ENCODE measurements at places on chromosomes 12 and 14.

- no peak for DNase-seq
Measured at GRCh38 chr12:53868511-53868986, 70.1 kb upstream of the HOXC13 start.

GRCh38 chr12:25616286-25616685 is 63.2 kb upstream of the LMNTD1 start:
- no peak for DNase-seq

DNA sequence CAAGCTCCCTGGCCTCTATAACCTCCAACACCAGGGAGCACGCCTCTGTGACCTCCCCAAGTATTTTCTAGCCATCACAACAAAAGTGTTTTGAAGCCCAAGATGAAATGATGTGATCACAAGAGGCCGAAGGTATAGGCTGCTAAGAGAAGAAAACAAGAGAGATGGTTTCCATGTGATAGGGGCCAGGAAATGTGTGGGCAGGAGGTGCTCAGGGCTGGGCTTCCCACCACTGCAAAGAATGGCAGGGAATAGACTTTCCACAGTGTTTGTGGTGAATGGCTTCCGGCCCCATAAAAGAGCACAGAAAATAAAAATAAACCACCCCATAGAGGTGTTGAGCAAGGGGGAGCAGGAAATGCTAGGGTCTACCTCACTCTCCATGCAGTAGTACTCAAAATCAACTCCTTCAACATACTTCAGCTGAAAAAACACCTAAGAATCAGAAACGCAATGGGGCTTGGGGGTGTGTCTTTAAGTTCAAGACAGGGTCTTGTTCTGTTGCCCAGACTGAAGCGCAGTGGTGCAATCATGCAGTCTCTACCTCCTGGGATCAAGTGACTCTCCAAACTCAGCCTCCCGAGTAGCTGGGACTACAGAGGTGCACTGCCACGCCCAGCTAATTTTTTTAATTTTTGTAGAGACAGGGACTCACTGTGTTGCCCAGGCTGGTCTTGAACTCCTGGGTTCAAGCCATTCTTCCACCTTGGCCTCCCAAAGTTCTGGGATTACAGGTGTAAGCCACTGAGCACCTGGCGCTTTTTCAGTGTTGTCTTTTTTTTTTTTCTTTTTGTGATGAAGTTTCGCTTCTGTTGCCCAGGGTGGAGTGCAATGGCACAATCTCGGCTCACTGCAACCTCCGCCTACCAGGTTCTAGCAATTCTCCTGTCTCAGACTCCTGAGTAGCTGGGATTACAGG is 27.1 kb downstream of the DAD1 start:
- peak; percentile 93 for DNase-seq

DNA sequence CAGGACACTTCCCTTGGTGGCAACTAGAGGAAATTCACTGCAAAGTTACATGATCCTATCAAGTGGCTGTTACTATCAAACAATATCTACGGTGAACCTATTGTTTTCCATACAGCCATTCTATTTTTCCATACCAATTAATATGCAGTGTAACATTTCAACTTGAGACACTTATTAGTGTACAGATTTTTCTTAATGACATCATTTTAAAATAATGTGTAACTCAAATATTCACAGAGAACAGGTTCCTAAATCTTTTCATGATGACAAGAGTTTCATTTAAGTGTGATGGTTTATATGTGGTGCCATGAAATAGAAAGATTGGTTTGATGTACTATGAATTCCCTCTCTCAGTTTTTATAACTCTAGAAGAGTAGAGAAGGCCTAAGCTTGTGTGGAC is 291.2 kb upstream of the SOX5 start:
- DNase-seq: no peak

- no peak for DNase-seq
Measured at GRCh38 chr14:100622708-100623485, 35.7 kb upstream of the BEGAIN start.

- DNase-seq: no peak
Measured at GRCh38 chr14:72714871-72715214, 179.1 kb downstream of the DPF3 start.

DNA sequence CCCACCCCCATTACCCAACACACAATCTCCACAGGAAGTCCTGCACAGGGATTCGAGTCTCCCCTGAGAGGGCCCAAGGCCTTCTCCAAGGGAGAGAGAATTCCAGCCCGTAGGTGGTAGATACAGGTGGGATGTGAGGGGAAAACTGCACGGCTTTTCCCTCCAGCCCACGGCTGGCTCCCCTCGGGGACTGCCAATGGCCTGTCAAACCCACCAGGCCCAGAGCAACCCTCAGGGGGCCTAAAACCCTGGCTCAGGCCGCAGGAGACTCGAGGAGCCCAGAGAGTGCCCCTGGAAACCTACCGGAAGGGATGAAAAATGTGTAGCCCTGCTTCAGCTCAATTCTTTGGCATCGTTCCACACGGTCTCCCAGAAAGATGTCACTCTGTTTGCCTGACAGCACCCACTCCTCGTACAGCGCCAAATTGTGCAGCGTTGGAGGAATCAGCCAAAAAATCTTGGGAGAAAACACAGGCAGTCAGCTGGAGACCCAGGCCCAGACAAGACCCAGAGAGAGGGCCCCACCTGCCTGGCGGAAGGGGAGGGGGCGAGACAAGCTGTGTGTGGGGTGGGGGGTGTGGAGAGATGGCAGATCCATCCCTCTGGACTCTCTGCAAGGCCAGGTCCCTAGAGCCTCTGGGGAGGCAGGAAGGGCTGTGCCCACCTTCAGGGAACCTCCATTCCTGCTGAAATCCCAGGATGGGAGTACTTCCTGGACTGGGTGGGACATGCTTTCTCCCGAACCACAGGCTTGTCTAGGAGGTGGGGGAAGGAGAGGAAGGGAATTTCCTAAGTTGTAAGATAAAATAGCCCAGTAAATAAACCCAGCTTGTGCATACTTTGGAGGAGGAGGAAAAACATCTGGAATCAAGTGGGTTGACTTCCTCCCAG is 48.1 kb downstream of the KDM2B start:
- no peak for DNase-seq

- DNase-seq: no peak
Measured at GRCh38 chr12:110234331-110234751, 46.7 kb upstream of the ATP2A2 start.

- no peak for DNase-seq
Measured at GRCh38 chr12:107568718-107569117, 116.9 kb upstream of the PWP1 start.

GRCh38 chr12:48788854-48789775 is at the start of gene ADCY6:
ADCY6 (minus strand) TSS chr12:48789089; CDS start chr12:48783434, 5,655 bp downstream.
- no peak for DNase-seq

GRCh38 chr14:24609655-24610344 is at the start of gene GZMH:
GZMH (minus strand) TSS chr14:24609685; CDS start chr14:24609613, 72 bp downstream.
- no peak for DNase-seq

Measured in SIG-M5 (cell line).